SK-N-SH (cell line): ENCODE measurements at places on chromosomes 1 and 21. TPM values are rescaled to one million over a fixed set of nuclear protein-coding genes. Genes with fewer than 3 reads are reported as not detected.

FCRLA gene
- polyA plus RNA-seq = 0.10 and 0.13 TPM in 2 replicates

RGS16 gene
- polyA plus RNA-seq = 0.79 and 1.7 TPM in 2 replicates

TINAGL1 gene
- 0.23 TPM in 1 of 2 replicates, not detected in the other for polyA plus RNA-seq

LYPLA2 gene
- 109 and 135 TPM in 2 replicates for polyA plus RNA-seq

LZIC gene
- polyA plus RNA-seq = 9.6 and 10.2 TPM in 2 replicates

PDC gene
- polyA plus RNA-seq = not detected in 2 replicates

KRTAP7-1 gene
- polyA plus RNA-seq = not detected in 2 replicates
